CD4-positive, alpha-beta memory T cell (primary cell): ENCODE measurements at places on chromosomes 6 and 20. TPM values are rescaled to one million over a fixed set of nuclear protein-coding genes. Genes with fewer than 3 reads are reported as not detected.

Gene ADTRP
- 15.8 TPM for polyA plus RNA-seq

GRCh38 chr6:137931849-137932465 is 64.9 kb downstream of the TNFAIP3 start:
- DNase-seq = no peak
- H3K4me1 ChIP-seq = peaks cover 20% of the 10 kb centered on the region
- no peak overlapping the region for H3K27ac ChIP-seq

- no peak overlapping the region for H3K4me3 ChIP-seq
- no peaks in the 10 kb centered on the region for H3K27me3 ChIP-seq
- DNase-seq = no peak
- H3K4me1 ChIP-seq = no peaks in the 10 kb centered on the region
- H3K27ac ChIP-seq = no peak overlapping the region
- no peaks in the 10 kb centered on the region for H3K36me3 ChIP-seq
Measured at GRCh38 chr6:148307405-148307804, 35.2 kb upstream of the SASH1 start.

DNA sequence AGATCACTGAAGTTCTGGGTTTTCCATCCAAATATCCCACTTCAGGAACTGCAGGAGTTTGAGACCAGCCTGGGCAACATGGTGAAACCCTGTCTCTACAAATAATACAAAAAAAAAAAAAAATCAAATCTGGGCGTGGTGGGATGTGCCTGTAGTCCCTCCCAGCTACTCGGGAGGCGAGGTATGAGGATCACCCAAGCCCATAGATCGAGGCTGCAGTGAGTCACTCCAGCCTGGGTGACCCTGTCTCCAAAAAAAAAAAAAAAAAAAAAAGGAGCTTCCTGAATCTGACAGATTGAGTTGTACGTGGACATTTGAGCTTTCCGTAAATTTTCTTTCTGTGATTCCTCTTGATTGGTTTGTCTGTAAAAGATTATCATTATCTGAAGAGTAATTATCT is 55.6 kb downstream of the TULP4 start:
- no peaks in the 10 kb centered on the region for H3K4me1 ChIP-seq
- H3K4me3 ChIP-seq = no peak overlapping the region
- no peaks in the 10 kb centered on the region for H3K27me3 ChIP-seq
- H3K27ac ChIP-seq = no peak overlapping the region
- H3K36me3 ChIP-seq = no peaks in the 10 kb centered on the region
- no peak for DNase-seq

Gene DLL1
- polyA plus RNA-seq = 0.07 TPM
